ENCODE measurements at places on chromosomes 2 and 18.

GRCh38 chr2:72806280-72806945 lies 19.4 kb downstream of the EXOC6B start:
- DNase-seq, result no peak

DNA sequence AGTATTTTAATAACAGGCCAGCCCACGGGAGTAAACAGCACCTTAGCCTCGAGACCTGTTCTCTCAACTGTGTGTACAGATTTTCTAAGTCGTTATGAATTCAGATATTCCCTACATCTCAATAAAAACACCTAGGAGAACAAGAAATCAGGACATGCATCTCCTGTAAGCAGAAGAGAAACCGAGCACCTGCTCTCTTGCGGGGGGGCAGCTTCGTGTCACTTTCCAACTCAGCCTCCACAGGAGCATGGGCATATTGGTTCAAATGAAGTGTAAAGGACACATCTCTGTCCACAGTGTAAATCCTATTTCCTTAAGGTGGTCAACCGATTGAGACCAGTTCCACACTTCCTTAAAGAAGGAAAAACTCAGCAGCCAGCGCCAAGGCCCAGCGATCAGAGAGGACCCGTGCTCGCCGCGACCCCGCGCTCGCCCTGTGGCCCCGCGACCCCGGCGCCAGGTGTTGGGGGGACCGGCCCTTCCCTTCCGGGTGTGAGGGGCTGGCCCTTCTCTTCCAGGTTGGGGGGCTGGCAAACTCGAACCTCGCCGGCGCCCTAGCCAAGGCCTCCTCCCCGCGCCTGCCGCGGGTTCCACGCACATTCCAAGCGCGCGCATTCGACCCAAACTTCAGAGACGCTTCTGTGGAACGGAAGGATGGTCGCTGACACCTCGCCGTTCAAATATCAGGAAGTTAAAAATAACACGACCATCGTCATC lies 652 bp downstream of the SH3YL1 start:
- no peak for DNase-seq

DNA sequence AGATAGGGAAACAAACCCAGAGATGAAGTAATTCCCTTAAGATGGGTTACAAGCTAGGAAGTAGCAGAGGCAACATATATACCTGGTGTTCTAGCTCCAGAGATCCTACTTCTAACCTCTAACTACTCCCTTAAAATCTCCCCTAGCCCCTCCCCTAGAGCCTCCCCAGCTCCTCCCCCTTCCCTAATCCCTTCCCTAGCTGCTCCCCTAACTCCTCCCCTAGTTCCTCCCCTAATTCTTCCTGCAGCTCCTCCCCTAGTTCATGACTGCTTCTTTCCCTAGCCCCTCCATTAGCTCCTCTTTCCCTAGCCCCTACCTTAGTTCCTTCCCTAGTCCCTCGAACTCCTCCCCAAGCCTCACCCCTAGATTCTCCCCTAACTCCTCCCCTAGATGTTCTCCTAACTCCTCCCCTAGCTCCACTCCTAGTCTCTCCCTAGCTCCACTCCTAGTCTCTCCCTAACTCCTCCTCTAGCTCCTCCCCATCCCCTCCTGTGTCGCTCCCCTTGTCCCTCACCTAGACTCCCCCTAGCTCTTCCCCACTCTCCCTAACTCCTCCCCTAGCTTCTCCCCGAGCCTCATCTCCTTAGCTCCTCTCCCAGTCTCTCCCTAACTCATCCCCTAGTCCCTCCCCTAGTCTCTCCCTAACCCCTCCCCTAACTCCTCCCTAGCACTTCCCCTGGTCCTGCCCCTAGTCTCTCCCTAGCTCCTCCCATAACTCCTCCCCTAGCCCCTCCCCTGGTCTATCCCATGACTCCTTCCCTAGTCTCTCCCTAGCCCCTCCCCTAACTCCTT lies 108.9 kb downstream of the CD226 start:
- DNase-seq, result no peak

DNA sequence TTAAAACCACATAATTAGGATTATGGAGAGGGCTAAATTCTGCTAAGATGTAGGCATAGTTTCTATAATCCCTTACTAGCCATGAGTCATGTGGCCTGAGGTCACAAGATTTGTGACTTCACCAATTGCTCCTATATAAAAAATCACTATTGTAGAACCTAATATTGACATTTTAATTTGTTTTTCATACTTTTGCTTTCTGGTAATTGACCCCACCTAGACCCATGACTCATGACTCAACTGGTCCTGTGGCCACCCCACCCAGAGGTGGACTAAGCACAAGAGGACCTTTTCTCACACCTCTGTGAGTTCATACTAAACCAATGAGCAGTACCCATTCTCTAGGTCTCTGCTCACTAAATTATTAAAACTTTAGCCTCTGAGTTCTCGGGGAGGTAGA lies 1567.5 kb upstream of the LRRTM1 start:
- DNase-seq, result no peak

- DNase-seq, result no peak
Measured at GRCh38 chr2:58967736-58968135, 726.6 kb upstream of the FANCL start.

DNA sequence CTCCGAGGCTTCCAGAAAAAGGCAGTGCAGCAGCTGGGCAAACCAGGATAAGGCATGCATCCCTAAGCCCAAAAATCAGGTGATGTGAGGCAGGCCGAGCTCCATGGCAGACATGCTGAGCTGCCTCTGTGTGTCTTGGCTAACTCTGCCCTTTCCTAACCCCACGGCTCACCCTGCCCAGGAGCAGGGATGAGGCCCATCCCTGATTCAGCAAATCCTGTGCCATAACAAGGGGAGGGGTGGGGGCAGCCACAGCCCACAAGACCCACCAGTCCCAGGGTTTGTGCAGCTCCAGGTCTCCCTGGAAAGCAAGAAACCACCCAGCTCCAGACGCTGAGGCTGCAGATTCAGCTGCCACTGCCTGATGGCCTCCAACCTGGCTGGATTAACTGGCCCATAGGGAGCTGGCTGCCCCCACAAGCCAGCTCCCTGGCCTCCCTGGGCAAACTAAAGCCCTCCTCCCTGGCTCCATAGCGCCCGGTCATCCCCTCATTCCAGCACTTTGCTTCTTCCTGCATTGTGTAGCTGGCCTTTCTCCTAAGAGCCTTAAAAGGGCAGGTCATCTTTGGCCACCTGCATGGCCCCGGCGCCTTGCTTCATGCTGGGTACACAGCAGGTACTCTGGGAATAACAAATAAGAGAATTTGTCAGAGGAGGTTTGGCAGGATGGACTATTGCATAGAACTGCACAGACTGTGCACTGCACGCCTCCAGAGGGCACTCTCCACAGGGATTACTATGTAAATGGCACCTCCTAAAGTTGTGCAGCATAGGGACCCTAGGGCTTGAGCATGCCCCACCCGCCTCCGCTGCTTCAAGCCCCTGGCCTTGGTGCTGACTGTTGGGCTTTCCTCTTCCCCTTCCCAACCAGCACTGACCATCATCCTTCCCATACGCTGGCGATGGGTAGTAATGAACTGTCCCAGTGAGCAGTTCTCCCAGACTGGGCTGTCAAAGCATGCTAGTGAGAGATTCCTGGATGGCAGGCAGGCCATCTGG lies 10.7 kb downstream of the STEAP3 start:
- no peak for DNase-seq

DNA sequence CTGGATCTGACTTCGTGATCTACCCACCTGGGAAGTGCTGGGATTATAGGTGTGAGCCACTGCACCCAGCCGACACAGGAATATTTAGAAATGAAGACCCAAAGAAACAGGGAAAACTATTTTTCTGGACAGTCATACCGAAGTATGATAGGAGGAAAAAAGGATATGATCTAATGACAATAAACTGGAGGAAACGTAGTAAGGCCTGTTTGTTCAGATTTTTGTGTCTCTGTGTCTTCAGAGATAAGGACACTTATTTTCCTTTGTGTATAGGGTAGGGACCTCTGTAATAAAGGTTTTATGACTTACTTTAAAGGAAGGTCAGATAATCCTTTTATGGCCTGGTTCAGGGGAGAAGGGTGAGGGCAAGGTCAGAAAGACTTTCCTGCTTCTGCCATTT lies 55.9 kb downstream of the GTF2A1L start:
- no peak for DNase-seq

- no peak for DNase-seq
Measured at GRCh38 chr18:59954755-59955156, 55.0 kb downstream of the PMAIP1 start.

DNA sequence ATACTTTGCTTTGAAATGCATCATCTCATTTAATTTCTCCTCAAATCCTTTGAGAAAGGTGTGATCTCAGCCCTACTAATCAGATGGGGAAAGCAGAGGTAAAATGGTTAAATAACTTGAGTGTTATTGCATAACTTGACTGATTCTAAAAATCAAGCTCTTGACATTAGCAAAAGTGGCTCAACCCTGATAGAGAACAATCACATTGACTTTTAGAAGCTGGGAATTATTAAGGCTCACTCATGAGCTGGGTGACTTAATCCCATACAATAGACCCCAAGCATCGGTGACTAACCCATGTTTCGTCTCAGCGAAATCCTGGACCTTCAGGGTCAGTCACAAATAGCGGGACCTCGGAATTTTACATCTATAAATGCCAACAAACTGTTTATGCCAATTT lies 378.9 kb downstream of the NBAS start:
- no peak for DNase-seq

- DNase-seq, result no peak
Measured at GRCh38 chr2:74181739-74182138, 3.1 kb upstream of the MOB1A start.

- DNase-seq, result no peak
Measured at GRCh38 chr2:173656086-173656485, 301.4 kb downstream of the CDCA7 start.

- DNase-seq, result no peak
Measured at GRCh38 chr2:142725386-142725785, 152.1 kb upstream of the KYNU start.

DNA sequence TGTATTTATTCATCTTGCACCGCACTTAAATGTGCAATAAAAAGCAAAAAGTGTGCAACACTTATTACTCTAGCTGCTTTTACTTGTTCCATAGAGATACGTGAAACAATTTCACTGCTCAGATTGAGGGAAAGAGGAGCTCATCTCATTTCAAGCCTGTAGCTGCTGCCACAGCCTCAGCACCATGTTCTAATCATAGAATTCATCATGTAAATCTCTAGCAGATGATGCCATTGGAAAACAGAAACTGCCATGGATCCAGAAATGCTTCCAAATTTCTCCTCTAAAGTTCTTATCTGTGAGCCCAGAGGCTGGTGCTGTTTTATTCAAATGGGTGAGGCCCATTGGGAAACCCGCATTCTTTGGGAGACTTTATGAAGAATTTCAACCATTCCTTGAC lies 2.0 kb downstream of the CDC42EP3 start:
- DNase-seq, result no peak

DNA sequence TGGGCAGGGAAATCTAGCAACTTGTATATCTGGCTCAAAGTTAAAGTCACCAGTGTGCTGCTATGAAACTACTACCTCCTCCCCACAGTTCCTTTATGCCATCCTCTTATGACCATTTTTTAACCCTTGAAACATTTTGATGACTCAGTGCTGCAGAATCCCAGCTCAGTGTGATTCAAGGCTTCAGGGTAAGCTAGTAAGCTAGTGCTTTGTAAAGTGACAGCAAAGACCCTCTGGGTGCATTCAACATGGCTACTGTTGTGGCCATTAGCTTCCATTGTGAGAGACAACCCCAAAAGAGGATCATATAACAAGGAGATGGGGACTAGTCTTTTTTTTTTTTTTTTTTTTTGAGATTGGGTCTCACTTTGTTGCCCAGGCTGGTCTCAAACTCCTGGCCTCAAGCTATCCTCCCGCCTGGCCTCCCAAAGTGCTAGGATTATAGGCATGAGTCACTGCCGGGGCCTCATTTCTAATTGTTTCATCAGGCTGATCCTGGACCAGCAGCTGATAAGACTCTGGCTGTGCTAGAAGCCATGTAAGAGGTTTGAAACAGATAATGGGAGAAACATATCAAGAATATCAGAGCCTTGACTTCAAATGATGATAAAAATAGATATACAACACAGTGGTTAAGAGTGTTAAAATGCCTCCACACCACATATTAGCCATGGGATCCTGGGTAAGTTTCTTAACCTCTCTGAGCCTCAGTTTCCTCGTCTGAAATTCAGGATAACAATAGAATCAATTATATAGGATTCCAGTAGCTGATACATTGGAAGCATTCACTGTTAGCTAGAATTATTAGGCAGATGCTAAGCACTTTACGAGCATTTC lies 65.7 kb upstream of the RTN4 start:
- no peak for DNase-seq

DNA sequence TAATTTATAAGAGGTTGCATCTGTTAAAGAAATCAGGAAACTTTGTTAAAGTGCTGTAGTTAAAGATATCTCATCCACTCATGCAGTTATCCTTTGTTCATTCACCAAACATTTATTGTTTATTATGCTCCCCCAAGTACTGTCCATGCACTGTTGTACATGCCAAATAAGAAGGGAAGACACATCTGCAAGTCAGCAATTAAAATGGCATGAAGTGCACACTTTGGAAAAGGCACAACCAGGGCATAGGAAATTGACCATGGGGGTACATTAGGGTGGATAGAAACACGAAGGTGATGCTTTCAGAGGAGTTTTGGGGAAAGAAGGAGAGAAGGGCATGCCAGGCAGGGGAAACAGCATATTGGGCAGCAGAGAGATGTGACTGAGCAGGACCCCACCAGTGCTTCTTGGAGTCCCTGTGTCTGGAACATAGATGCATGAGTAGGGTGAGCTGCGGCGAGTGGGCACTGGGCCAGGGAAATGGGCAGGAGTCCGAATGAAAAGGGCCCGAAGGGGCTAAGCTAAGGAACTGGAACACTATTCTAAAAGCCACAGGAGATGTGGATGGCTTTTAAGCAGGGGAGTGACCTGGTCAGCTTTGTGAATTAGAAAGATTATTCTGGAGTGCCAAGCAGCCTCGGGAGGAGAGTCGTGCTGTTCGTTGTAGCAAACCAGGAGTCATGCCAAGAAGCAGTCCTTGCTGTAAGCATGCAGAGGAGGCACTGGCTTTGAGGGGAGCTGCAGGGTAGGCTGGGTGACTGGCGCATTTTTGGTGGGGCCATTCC lies 316.3 kb downstream of the AGPS start:
- no peak for DNase-seq

- no peak for DNase-seq
Measured at GRCh38 chr2:144770616-144771230, 250.8 kb upstream of the ZEB2 start.

DNA sequence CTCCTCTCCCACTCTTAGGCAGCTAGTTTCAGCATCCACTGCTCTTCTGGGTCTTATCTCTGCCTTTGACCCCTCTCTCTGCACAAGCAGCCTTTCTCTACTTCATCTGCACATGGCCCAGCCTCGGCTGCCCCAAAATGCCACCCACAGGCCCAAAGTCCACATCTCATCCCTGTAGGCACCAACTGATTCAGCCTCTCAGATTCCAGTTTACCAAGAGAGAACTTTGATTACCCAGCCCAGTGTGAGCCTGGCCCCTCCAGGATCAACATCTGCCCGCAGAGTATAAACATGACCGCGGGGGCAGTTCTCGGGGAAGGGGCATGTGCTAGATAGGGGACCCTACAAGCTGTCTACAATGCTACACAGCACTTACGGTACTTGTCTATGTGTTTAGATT lies 141.7 kb downstream of the RTN4 start:
- no peak for DNase-seq
